ENCODE measurements at places on chromosomes 6 and 20.

DNA sequence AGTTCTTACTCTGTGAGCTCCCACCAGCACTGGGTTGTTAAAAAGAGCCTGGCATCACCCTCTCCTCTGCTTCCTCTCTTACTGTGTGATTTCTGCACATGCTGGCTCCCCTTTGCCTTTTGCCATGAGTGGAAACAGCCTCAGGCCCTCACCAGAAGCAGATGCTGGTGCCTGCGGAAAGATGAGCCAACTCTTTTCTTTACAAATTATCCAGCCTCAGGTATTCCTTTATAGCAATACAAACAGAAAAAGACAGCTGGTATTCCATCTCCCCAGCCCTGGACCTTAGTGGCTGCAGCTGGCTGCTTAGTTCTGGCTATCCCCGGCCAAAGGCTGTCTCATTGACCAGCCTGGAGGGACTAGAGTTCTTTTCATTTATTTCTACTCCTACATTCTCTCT lies 129.1 kb downstream of the IMPG1 start:
- DNase-seq, result no peak

- no peak for DNase-seq
Observed at GRCh38 chr6:90805619-90806155, 218.8 kb upstream of the MAP3K7 start.

GRCh38 chr6:6772751-6773150 lies 184.2 kb downstream of the LY86 start:
- no peak for DNase-seq

GRCh38 chr20:47181056-47181862 lies 175.2 kb downstream of the ZMYND8 start:
- DNase-seq, result no peak
